ENCODE measurements at places on chromosomes 6 and 20. TPM values are rescaled to one million over a fixed set of nuclear protein-coding genes. Genes with fewer than 3 reads are reported as not detected.

SGK2 gene
- polyA plus RNA-seq = not detected

LGSN gene
- polyA plus RNA-seq = not detected

NFKBIL1 gene
- polyA plus RNA-seq = 7.4 TPM

ARFGEF3 gene
- polyA plus RNA-seq = not detected

RBM39 gene
- 153 TPM for polyA plus RNA-seq
